Stimulated activated CD4-positive, alpha-beta T cell treated with anti-CD3 and anti-CD28 coated beads, Interleukin-4, amount 100 ng/mL, for 48 hours (primary cell): ENCODE measurements at places on chromosomes 2 and 18.

GRCh38 chr2:28557389-28558131 lies 61.7 kb downstream of the PLB1 start:
- no peak for DNase-seq

DNA sequence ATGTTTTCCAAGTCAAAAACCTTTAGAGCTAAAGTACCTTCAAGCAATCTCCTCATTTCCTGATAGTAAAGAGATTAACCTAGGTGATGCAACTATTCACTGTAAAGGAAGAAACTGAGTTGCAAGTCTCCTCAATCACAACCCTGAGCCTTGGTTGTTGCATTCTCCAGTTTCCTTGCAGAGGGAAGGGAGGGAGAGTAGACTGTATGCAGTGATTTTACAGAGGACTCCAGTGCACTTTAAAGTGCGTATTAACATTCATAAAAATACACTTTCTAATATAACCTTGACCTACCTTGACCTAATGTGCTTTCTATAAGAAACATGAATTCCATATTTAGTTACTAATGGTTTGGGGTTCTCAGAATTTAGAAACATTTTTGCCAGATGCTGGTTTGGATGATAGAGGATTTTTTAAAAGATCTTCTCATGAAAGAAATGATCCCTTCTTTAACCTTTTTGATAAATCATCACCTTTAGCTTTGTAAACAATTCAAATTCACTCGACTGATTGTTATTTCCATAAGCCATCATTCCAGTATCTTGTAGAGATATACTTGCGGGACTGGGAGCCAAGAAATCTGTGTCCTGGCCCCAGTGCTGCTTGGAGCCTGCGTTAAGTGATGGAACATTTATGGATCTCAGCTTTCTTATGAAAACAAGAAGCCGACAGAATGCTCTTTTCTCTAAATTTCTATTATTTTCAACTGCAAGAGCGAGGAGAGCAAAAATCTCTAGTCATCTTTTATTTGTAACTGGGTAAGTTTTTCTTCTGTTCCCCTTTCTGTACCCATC lies 228.3 kb downstream of the ZNF521 start:
- DNase-seq, result no peak

GRCh38 chr2:156338578-156338977 lies 6.1 kb upstream of the NR4A2 start:
- no peak for DNase-seq

DNA sequence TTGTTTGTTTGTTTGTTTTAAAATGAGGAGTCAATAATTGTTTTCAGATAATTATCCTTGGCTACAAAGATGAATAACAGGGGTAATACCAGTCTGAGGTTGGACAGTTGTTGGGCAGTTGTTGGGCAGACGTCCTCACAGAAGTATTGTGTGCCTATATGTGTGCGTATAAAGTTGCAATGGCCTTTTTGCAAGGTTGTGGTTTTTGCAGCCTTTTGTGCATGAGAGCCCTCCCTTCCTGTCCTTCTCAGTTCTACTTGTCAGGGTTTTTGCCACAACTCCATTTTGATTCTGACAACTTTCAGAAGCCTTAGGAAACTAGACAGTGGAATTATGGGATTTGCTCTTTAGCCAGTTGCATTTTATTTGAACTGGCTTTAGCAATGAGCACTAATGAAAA lies 6.0 kb upstream of the STK39 start:
- DNase-seq, result no peak

GRCh38 chr2:238235856-238236255 lies 4.0 kb downstream of the HES6 start:
- no peak for DNase-seq
